ENCODE measurements at places on chromosomes 3 and 15.

DNA sequence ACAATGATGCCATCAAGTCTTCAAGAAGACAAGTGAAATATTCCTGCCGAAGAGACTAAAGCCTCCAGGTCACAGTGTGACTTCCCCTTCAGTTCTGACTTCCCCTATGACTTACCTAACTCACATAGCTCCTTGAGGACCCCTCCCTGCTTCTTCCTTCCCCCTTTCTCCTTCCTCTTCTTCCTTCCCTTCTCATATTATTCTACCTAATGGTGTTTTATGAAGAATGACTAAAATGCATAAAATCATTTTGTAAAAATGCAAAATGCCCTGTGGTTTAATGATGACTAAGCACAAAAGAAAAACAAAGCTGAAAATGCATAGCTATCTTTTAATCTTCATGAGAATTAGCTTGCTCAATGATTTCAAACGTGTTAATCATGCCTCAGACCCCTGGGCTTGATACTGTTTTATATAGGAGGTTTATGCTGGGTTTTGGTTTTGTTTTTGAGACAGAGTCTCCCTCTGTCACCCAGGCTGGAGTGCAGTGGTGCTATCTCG, 26.1 kb upstream of the TM4SF4 start:
- no peak for DNase-seq

DNA sequence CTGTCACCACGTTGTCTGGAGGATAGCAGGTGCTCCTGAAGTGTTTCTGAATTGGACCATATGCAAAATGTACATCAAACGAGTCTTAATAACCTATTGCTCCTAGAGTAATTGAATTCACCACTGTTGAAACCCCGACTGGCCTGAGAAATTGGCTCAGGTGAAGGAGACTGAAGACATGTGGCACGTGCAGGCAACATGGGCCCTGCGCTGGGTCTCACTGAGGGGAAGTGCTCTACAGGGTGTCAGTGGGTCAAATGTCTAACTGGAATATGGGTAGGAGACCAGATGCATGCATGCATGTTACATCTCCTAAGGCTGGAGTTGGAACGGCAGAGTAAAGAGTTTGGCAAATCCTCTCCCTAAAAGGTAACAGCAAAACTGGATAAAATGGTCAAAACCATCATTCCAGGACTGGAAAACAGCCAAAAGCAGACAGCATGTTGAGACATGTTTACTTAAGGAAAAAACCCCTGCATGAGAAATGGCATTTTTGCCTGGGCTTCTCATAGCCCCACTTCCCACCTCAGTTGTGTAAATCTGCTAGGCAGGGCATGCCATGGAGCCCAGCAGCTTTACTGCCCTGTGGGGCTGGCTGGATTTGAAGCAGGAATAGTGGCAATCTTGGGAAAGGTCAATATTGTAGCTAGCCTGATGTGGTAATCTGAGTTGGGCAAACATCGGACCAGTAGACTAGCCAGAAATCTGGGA, 131.3 kb downstream of the TJP1 start:
- no peak for DNase-seq

DNA sequence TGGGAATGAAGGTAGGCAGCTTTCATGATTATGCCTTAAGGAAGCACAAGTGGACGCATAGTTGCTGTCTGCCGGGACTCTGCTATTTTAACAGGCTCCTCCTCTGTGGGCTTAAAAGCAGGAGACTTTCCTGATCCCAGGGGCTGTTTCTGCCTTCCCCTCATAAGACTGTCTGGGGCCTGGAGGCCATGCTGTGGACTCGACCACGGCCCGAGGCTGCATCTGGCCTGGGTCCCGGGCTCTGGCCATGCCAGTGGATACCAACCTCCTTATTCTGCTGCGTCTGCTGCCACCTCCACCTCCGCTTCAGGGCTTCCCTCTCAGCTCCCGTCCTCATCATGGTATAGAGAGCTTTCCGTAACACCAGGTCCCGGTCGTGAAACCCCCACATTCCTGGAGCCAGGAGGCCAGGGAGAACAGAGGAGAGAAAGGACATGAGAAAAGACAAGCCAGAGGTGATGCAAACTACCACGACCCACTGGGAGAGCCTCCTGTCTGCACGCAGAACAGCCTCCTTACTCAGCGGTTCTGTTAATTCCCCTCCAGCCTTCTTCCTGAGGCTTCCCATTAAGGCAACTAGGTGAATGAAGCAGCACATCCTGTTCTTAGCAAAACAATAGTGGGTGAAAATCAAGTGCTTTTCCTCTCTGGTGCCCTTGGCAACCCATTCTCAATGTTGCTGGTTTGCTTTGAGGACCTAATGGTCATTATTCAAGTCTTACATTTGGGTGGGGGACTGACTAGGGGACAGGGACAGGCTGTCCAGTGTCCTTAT, 200.5 kb downstream of the KLF13 start:
- DNase-seq: no peak

DNA sequence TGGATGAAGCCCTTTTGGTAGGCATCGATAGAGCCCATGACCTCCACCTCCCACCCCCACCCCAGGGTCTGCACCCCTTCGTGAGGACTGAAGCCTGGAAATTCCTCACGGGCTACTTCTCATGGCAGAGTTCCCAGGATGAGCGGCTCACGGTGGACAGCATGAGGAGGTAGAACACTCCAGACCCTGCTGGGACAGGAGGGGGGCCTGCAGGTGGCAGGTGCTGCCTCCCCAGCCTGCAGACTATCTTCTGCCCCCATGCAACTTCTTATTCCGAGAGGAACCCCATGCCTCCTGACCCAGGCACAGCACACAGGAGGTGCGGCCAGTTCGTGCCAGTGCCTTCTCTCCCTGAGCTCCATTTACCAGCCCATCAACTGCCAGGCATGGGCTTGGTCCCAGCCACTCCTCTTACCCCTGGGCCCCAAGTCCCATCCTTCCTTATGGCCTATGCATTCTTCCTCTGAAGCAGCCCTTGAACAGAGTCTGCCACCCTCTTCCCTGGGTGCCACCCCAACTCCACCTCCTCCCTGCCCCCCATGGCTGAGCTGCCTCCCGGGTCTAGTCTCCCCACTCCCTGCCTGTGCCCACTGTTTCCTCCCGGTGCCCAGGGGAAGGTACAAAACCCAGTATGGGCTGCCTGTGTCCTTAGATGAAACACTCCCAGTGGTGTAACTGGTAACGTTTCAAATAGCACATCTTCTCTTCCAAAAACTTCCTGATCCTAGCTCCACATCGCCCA, 8.4 kb downstream of the TBC1D21 start:
- DNase-seq: no peak

DNA sequence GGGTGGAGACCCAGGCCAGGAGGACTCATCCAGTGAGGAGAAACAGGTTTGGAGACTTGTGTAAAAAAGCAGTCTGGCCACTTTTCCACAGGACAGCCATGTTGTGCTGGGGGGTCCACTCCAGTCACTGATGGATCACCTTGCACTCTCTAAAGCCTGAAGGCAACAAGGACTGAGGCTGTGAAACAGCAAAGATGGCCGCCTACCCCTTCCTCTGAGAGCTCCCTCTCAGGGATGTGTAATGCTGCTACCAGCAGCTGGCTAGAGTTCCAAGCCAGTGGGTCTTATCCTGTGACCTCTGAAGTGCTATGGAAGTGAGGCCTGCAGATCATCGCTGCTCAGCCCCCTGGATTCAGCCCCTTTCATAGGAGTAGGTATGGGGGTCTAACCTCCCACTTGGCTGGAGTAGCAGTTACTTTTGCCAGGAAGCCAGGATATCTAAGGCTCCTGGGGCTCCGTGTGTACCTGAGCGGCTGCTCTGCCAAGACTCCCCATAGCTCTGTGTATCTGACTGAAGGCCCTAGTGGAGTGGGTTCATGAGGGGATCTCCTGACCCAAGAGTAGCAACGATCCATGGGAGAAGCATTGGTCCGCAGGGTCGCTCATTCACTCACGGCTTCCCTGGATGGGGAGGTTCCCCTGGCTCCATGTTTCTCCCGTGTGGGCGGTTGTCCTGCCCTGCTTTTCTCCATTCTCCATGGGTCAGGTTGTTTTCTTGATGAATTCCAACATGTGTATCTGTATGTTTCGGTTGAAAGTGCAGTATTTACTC, 69.9 kb upstream of the TNFSF10 start:
- DNase-seq: no peak

DNA sequence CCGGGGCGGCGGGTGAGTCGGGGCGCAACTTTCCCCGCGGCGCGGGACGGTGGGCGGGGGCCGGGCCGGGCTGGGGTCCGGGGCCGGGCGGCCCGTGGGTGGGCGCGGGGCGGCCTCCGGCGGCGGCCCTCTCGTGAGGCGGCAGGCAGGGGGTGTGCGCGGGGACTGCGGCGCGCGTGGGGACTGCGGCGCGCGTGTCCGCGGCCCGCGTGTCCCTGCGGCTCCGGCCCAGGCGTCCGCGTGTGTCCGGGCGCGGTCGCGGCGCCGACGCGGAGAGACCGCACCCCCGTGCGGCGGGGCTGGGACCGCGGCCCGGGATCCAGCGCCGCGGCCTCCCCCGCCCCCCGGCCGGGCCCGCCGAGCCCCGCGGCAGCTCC, 349 bp downstream of the PLXNA1 start:
- DNase-seq: no peak

GRCh38 chr3:11985866-11986265, 18.3 kb upstream of the SYN2 start:
- DNase-seq: no peak

- DNase-seq: no peak
Observed at GRCh38 chr3:130800829-130801228, 54.2 kb upstream of the PIK3R4 start.

DNA sequence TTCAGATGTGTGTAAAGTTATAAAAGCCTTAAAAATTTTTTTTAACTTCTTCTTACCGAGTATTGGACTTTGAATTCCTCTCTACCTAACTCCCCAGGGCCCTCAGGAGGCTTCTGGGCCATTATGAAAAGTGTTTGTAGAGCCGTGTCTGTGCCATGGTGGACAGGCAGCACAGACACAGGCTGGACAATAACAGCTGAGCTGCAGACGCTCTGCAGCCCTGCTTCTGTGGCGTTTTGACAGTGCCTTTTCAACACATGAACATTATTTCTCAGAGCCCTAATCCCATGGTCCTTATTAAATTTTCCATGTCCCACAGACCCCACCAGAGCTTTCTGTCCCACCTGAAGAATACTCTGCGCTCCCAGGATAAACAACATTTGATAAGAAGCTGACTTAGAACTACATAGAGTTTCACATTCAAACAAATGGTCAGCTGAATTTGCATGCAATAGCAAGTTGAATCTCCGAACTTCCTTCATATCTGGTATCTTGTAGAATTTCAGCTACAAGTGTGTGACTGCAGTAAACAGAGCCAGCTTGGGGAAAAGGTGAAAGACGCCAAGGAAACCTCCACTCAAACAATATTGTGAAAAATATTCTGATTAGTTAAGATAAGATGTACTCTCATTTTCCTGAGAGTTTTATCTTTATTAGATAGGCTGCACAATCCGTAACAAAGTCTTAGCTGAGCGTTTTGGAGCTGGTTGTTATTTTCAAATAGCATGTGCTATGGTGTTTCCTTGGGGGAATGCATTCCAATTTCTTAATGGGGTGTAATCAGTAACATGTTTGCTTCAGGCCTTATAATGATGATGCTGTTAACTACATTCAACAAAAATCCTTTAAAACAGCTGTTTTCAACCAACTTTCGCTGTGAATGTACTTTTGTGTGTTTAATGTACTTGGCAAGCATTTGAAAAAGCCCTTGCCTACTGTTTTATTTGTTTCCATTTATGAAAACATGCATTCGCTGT, 378.2 kb downstream of the MECOM start:
- no peak for DNase-seq

DNA sequence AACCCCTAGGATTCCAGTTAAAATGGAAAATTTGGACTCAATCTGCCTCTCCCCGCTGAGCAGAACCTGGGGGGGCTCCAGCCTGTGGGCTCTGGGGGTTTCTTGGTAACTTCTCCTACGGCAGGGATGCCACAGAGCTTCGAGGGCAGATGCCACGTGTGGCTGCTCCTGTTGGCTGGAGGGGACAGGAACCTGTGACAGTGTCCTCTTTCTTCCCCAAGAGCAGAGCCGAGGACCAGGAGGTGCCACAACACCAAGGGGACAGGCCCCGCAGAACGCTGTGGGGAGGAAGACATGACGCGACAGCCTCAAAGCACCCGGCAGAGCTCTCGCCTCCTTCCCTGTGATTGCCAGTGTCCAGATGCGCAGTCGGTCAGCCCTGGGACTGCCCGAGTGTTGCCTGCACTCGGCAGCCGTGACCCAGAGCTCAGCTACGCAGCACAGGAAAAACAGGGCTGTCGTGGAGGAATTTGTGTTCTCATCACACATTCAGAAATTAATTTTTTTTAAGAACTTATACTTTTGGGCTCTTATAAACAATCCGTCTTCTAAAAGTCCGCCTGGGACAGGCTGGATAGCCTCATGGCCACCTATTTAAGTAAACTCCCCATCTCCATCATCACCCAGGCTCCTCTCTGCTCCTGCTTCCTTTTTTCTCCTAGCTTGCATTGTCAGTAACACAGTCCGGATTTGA, 131.9 kb upstream of the MEF2A start:
- no peak for DNase-seq

DNA sequence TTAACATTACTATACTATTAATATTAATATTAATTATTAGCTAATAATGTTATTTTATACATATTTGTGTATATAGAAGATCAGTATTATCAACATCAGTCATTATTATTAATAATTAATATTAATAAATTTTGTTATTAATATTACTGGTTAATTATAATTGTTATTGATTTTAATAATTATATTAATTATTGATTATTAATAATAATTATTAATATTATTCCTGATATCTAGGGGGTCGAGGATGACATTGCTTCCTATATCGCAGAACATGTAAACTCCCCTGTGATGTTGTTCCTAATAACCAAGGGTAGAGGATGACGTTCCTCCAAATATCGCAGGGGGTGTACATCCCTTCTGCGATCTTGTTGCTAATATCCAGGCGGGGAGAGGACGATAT, 17.3 kb upstream of the BMF start:
- no peak for DNase-seq

DNA sequence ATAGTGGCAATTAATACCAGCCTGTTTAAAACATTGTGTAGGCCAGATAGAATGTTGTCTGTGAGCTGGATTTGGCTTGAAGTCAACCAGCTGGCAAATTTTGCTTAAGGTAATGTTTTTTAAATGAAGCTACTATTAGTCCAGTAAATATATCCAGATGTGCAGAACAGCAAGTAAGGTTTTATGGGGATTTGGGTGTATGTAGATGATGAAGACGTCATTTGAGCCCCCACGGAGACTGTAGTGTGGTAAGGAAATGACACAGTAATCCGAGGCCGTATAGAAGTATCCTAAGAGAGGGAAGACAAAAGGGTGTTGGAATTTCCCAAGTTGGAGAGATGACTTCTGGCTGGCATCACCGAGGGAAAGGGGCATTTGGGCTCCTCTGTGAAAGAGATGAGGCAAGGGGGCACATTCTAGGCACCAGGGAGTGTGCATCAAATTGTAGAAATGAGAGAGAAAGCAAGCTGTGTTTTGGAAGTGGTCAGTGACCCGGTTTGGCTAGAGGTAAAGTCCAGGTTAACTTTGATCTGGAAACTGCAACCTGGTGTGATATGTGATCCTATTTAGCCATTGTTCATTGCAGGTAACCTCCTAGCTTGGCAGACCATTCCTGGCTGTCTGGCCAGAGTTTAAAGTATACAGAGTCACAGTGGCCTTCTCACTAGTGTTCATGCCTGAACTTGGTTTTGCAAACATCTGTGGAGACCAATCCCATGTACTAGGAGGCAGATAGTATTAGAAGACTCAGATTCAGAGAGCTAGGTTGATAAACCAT, 104.2 kb downstream of the ITPR1 start:
- DNase-seq: no peak

- DNase-seq: no peak
Observed at GRCh38 chr15:70323111-70323851, 225.6 kb upstream of the TLE3 start.

GRCh38 chr3:97957617-97958311, 14.5 kb downstream of the RIOX2 start:
- DNase-seq: no peak

- no peak for DNase-seq
Observed at GRCh38 chr3:42849017-42849416, 26.7 kb downstream of the CYP8B1 start.

All from NCI-H1694 treated with DMSO at 0.1 percent for 48 hours (cell line).